Sciatic nerve (tissue), 2 donors: ENCODE measurements at places on chromosomes 3 and 15.
A peak's percentile ranks its signal among the peaks of the same experiment; 100 is the strongest.

DNA sequence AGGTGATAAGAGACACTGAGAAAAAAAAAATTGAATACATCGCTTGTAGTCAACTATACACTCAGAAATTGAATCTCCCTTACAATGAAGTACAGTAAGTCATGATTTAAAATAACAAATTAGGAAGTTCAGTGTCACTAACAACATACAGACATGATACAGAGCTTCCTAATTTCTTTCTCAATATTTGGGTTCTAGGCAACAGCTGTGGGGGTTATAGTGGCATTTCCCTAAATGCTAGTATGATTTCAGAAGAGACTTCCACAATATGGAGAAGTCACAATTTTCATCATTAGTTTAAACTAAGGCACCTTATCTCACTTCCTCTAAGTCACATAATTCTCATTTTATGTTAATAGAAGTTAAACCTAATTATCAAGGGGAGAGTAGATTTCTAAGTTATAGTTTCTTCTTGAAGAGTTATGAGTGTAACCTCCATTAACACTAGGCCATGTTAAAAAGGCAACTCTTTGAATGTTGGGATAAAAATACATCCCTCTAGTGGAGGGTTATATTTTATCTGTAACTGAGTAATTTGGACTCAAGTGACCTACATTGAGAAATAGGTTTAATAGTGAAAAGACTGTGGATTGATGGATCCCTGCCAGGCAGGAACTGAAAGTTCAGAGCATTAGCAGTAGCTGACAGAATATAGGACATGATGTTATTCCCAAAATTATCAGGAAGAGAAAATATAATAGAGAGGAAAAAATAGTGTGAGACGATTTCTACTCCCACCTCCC is 286.0 kb upstream of the SUCLG2 start:
- no peak for DNase-seq

GRCh38 chr15:36469311-36469966 is 110.0 kb upstream of the CDIN1 start:
- DNase-seq = no peak

DNA sequence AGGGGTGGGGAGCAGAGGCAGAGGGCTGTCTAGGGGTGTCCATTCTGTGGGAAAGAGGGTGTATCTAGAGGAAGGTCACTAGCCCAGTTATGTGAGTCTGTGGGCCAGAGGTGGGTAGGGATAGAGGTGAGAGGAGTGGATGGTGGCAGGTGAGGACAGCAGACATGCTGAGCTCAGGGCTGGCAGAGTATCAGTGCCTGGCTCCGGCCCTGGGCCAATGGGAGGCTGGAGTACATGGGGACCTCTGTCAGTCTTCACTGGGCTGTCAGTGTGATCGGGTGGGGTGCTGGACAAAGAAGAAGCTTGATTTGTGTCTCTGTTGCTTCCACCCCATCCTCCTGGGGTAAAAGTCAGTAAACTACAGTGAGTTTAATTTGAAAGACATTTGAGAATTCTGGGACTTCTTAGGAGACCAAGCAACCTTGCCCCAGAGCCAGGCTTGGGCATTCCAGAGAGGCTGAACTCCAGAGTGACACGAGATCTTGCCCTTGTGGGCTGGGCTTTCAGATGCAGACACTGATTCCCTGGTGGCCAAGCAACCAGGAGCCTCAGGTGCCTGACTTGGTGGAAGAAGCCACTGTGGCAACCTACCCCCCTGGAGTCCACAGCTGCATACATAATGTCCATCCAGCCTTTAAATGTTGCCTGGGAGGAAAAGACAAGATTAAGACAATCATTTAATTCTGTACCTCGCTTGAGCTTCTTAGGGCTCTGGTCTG is 60.7 kb downstream of the EXOG start:
- peak; percentile 21 for DNase-seq

- no peak for DNase-seq
These were observed 8.1 kb downstream of the VGLL3 start for GRCh38 chr3:86982883-86983282.

- no peak for DNase-seq
These were observed 28.0 kb upstream of the TMOD3 start for GRCh38 chr15:51801391-51801835.

DNA sequence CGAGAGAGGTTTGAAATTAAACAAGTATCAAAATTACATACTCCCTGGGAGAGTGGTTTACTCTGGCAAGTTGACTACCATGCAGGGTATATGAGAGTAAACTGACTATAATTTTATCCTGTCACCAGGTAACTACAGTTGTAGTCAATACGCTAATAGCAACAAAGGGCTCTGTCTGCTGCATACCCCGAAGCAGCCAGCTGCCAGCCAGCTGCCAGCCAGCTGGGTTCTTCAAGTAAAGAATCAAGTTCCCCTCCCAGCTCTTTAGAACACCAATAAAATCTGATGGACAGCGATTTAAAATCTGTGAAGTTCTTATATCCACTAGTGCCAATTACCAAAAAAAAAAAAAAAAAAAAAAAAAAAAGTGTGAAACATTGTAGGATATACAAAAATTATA is 417.7 kb upstream of the CFAP20DC start:
- DNase-seq = no peak

- no peak for DNase-seq
These were observed 282.7 kb upstream of the SEMA6D start for GRCh38 chr15:47434596-47434995.

GRCh38 chr15:43118829-43119228 is 13.0 kb upstream of the UBR1 start:
- no peak for DNase-seq

DNA sequence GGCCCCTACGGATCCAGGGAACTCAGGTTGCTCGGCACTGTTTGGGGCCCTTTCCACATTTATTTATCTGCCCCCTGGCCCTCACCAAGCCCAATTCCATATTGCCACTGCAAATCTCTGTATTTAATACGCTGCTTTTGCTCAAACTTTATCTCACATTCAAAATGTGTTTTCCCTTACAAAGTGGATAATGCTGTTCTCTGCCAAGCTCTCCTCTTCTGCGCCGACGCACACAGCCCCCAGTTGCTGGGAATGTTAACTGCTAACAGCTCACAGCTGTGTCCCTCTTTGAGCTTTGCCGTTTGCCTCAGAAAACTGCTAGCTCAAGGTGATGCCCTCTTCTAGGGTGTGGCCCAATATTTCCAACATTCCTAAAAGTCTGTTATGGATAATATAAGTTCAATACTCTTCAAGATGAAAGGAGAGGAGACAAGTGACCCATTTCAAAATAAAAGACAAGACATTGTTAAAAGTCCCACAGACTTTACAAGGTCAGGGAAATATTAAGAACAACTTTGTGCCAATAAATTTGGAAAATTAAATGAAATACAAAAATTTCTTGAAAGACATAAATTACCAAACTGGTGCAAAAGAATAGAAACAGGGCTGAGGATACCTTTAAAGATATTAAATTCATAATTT is 12.6 kb upstream of the FBN1 start:
- no peak for DNase-seq

- DNase-seq = no peak
These were observed 455.4 kb downstream of the RAP2B start for GRCh38 chr3:153617463-153617862.

- DNase-seq = no peak
These were observed 60.3 kb downstream of the TM4SF4 start for GRCh38 chr3:149534671-149535332.

DNA sequence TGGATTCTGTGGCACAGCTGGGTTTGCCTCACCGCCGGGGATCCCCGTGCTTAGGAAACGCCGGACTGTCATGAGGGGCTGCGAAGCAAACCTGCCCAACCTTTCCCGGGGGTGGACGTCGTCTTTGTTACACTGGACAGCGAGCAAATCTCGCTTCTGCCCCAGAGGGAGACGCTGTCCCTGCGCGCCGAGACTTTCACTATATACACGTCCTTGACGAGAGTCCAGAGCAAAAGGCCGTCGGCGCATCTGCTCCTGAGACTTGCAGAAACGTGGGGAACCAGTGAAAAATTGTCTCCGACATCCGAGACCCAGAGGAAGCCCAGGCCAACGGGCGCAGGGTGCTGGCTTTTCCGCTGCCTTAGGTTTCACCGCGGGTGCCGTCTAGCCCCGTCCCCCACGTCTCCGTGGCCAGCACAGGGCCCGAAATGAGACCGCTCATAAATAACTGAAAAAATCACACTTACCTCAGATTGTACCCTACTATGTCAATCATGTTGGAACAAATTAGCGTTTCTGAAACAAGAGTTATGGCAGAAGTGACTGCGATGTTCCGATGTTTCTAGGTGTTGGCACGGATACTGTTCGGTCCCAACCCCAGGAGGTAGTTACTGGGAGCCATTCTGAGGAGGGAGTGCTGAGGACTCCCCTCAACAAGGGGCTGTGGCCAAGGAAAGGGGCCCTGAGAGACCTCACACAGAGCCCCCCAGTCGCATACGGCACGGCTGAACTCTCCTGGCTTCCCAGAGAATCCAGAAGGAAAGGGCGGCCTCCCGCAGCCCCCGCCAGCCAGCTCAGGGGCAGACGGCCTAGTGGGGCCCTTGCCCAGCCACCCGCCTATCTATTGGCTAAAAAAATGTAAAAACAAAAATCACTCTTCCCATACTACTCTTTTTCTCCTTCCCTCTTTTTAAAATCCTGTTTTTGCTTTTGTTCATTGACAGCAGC is 14.4 kb upstream of the MUC4 start:
- no peak for DNase-seq

DNA sequence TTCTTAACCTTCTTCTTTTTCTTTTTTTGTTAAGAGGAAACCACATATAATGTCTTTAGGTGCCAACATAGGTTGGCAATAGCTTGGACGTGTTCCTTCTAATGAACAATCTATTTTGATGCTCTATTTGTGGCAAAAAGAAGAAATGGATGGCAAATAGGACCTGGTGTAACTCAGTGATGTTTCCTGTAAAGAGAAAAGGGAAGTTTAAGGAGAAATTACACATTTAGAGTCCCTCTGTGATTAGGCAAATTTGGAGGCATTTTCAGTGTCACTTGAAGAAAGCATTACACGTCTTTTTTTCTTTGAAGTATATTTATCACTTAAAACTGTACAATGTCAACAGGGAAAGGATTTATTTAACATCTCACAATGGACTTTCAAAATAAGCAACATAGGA is 327.1 kb downstream of the ZIC1 start:
- no peak for DNase-seq

GRCh38 chr3:54928046-54928770 is at the start of gene LRTM1:
Gene LRTM1, minus strand, starts transcription at chr3:54928059. Its CDS starts 148 bp downstream, at chr3:54927911.
- DNase-seq = no peak

- DNase-seq = no peak
These were observed 308.6 kb downstream of the MECOM start for GRCh38 chr3:169354774-169355501.

DNA sequence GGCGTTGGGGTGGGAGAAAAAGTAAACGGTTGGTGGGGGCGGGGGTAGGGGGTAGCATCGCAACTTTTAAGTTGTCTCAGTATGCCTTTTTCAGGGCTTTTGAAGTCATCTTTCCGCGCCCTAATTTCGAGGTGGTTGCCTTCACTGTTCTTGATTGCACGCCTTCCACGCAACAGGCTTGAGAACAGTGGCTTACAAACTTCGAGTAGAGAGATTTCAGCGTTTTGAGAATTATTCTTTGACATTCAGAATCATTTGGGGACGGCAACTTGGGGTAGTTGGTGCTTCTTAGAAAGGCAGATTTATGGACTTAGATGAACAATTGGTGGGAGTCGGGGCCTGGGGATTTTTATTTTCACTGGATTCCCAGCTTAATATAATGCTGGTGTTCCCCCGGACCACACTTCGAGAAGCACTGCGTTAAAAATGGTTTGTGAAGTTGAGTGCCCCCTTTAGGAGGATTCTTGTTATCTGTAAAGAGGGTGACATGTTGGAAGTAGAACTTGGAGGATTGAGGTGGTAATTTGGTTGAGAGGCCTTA is 880 bp downstream of the PPP4R2 start:
- DNase-seq = no peak

DNA sequence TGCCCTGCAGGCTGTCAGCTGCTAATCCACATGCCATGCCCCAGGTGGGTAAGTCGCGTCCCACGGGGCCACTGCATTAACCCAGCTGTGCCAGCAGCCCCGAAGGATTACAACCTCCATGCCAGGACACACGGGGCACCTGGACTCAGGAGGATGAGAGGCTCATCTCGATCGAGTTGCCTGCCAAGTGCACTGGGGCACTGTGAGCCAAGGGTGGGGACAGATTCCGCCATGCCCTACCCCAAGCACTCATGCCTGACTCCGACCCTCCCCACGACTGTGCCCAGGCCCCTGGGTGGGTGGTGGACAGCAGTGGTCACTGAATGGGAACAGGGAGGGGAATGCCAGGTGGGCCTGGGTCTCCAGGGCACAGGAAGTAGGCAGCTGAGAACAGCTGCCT is 20.7 kb upstream of the SNRPA1 start:
- peak; percentile 51 for DNase-seq

DNA sequence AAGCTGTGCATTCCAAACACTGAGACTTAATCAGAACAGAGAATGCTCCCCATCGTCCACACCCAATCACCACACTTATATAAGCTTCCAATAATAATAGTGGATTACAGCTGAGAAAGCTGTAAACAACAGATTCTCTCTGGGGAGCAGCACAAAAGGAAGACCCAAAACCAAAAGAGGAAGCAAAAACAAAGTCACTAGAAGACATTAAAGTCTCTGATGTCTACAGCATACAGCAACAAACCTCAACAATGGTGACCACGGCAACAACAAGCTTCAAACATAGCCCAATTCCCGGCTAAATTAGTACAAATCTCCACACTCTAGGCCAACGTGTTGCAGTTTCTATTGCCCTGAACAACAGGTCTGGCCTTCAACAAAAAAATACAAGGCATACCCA is 37.7 kb downstream of the ZDHHC23 start:
- DNase-seq = no peak

DNA sequence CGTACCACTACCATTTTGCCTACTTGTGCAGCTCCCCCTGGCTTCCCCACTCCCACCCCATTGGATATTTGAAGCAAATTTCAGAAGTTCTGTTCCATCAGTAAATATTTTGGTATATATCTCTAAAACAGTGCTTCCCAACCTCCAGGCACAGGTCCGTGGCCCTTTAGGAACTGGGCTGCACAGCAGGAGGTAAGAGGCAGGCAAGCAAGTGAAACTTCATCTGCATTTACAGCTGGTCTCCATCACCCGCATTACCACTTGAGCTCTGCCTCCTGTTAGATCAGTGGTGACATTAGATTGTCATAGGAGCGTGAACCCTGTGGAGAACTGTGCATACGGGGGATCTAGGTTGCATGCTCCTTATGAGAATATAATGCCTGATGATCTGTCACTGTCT is 97.2 kb upstream of the LRRFIP2 start:
- no peak for DNase-seq

GRCh38 chr15:92612891-92613290 is 42.7 kb downstream of the FAM174B start:
- peak; percentile 21 for DNase-seq

DNA sequence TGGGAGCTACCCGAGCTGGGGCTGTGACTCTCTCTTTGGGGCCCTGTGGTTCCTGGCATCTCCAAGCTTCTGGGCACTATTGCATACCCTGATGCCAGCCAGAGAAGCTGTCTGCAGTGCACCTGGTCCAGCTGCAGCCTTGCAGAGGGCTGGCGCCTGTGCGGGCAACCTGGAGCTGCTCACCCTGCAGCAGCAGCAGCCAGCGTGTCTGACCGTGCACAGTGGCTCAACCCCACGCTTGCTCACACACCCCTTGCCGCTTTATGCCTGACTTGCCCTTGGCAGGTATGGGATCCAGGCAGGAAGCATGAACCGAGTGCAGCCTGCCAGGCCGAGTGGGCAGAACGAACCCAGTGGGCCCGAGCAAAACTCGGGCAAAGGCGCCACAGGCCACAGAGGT is 69.9 kb downstream of the GLB1 start:
- no peak for DNase-seq
